ENCODE measurements at places on chromosomes 13 and 19.

DNA sequence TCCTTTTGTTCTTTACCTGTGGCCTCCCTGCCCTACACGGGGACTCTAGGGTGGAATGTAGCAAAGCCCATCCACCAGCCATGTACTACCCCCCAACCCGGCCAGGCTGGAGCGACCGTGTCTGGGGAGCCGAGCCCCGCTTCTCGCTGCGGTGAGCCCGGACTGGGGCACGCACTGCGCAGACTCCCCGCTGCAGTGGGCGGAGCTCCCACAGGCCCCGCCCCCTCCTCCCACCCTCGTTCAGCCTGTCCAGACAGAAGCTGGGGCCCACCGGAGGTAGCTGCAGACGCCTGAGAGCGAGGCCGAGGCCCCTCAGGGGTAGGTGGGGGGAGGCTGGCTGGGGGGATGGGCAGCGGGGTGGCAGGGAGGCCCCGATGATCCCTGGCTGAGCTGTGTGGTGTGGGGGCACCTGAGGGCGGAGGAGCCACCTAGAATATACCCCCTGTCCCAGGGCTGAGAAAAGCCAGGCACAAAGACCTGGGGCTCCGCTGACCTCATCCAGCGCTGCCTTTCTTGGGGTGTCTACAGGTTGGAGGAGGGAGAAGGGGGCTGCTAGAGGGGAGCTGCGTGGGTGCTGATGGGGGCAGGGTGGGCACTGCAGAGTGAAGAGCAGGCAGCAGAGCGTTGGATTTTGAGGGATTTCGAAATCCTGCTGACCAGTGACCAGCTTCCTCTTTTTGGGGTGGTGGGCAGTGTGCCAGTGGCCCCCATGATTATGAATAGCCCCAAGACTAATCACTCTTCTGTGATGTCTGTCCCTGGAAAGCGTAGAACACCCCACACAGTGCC, 17.3 kb downstream of the PLD3 start:
- DNase-seq: no peak

- DNase-seq: no peak
These were observed 338.9 kb downstream of the TEX29 start for GRCh38 chr13:111659219-111659775.

GRCh38 chr13:36353001-36353400, 6.8 kb upstream of the SPART start:
- DNase-seq: no peak

DNA sequence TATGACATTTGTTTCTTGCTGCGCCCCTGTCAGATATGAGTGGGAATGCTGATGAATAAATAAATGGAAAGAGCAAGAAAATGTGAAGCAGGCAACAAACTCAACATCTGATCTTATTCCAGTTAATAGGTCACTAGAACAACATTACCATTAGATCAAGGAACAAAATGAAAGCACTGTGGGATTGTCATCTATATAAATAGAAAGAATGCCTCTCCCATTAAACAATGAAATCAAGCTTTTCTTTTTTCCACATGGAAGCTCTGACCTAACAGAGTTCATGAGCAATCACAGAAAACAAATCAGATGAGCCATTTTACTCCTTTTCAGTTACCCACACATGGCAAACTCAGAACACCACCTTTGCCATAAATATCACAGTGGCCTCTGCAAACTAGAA, 354.8 kb downstream of the SUCLA2 start:
- DNase-seq: no peak

DNA sequence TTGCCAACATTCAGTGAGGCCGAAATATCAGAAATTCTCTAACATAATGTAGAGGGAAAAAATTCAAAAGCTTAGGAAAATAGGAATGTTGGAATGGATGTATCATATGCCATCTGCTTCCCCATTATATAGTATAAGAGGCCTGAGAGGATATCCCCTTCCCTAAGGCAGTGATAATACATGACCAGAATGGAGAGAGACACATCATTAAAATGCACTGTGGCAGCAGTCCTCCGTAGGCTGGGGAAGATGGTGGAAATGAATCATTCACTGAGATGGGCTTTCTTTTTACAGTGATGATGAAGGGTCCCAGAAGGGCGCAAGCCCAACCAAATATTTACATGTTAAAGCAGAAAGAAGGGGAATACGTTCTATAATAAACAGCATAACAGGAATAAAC, 799.1 kb upstream of the SPRY2 start:
- DNase-seq: no peak

DNA sequence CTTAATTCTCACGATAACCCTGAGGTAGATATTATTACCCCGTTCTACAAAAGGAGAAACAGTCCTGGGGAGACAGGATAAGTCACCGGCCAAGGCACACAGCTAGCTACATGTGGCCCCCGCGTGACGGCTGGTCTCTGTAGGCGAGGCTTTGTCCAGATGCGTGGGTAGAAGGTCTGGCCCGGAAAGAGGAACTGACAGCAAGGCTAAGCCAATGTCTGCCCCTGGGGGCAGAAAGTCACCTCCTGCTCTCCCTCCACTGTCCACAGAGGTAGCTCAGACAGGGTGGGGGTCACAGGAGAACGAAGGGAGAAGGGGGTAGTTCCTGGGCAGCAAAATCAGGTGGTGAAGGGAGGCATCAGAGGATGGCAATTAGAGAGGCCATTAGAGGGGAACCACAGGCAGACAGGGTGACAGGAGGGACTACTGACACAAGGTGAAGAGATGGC, 1.8 kb downstream of the APOC4 start:
- no peak for DNase-seq

DNA sequence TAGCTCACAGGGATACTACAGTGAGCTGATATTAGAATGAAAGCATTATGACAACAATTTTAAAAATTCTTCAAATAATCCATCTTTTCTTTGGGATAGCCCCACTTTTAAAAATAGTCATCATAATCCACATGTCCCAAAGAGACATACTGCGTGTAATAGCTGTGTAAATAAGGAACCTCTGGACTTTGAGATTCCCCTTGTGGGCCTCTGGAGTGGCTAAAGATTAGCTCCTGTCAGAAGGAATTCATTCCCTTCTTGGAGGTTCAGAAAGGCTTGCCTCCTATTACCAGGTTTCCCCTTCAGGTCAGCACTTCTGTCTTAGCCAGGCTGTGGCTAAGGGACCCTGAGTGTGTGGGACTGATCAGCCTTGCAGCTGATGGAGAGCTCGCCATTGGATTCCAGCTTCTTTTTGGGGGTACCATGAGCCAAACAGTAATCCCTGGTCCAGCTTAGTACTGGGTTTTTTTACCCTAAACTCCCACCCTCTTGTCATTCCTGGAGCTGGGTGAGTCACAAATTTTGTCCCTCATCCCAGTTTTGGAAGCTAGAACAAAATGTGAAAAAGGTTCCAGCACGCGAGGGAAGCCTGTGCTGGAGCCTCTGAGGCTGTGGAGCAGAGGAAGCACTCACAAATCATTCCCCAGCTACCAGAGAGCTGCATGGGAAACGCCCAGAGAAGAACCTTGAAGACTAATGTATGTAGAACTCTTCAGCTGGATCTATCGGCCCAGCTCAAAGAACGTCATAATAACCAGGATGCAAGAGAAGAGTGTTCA, 96.7 kb downstream of the RNASEH2B start:
- no peak for DNase-seq

- DNase-seq: no peak
These were observed 209.1 kb upstream of the STARD13 start for GRCh38 chr13:33494596-33495204.

GRCh38 chr13:109198585-109198984, 569.2 kb downstream of the MYO16 start:
- DNase-seq: no peak

GRCh38 chr13:89457977-89458376, 1786.8 kb downstream of the SLITRK5 start:
- no peak for DNase-seq

DNA sequence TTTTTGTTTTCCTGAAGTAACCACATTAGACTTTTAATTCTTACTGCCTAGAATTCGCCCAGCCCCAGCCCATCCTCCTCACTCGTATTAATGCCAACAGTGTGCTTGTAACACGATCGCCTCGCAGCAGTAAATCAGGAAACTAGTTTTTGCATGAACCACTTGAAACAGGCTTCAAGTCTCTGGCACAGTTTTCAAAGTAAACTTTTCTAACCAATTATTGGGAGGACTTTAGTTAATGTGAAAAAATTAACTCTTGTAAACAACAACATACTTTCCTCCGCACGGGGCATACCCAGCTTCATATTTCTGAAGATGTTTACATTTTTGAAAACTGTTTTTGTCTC, 39.2 kb downstream of the TNFRSF19 start:
- DNase-seq: peak; percentile 15

GRCh38 chr13:31242367-31242766, 42.6 kb downstream of the B3GLCT start:
- no peak for DNase-seq

- DNase-seq: no peak
These were observed 4.6 kb downstream of the RGL3 start for GRCh38 chr19:11414544-11414943.

GRCh38 chr19:9986787-9987281, 23.5 kb downstream of the COL5A3 start:
- DNase-seq: no peak

DNA sequence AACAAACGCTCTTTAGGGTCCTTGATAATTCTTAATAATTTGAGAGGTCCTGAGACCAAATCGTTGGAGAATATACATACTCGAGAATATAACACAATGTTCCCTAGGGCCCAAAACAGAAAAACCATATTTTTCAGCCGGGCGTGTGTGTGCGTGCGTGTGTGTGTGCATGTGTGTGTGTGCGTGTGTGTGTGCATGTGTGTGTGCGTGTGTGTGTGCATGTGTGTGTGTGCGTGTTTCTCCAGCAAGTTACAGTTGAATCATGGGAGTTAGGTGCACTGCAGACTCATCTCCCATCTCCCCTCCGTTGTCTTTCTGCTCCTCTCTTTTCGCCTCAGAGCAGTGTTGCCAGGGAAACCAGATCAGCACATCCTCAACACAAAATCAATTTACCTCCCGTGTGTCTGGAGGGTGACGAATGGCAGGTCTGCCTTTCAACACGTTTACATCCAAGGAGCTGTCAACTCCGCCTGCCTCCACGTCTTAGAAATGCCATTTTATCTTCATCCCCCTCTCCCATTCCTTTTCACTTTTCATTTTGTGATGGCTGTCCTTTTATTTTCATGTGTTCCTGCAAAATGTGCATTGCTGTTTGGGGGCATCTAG, 8.3 kb upstream of the PNMA8B start:
- no peak for DNase-seq

GRCh38 chr19:19748249-19748938, 15.5 kb upstream of the ZNF14 start:
- no peak for DNase-seq

- DNase-seq: peak; percentile 73
These were observed at the start of gene BTBD2 for GRCh38 chr19:2015608-2015950. BTBD2 (minus strand) TSS chr19:2015714; CDS start chr19:2015703, 11 bp downstream.

- DNase-seq: no peak
These were observed 961 bp upstream of the URI1 start for GRCh38 chr19:29940971-29941585.

GRCh38 chr19:8174706-8175105, 25.3 kb upstream of the FBN3 start:
- no peak for DNase-seq

GRCh38 chr13:27170516-27171243, 931 bp downstream of the USP12 start:
- DNase-seq: peak; percentile 29

DNA sequence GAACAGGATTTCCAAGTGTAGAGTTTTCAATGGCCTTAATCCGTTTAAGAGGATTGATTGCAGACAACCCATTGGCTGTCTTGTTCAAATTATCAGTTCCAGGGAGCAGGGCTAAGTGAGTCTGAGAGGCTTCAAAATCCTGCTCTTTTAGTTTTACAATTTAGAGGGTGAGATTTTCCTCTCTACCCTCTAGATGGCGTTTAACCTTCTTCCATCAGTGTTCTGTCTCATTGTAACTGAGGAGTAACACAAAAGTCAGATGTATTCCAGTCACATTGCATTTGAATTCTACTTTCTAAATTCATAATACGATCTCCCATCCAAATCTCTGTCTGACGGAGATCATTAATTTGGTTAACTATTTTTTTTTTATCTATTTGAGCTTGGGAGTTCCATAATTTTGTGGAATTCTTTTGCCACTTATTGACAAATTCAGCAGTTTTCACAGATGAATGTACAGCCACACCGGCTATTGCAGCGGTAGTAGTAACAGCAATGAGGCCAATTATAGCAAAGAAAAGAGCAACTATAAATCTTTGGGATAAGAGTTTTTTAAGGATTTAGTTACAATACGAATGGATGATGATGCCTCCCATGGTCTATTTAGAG, 7.8 kb upstream of the C19orf84 start:
- DNase-seq: peak; percentile 8

DNA sequence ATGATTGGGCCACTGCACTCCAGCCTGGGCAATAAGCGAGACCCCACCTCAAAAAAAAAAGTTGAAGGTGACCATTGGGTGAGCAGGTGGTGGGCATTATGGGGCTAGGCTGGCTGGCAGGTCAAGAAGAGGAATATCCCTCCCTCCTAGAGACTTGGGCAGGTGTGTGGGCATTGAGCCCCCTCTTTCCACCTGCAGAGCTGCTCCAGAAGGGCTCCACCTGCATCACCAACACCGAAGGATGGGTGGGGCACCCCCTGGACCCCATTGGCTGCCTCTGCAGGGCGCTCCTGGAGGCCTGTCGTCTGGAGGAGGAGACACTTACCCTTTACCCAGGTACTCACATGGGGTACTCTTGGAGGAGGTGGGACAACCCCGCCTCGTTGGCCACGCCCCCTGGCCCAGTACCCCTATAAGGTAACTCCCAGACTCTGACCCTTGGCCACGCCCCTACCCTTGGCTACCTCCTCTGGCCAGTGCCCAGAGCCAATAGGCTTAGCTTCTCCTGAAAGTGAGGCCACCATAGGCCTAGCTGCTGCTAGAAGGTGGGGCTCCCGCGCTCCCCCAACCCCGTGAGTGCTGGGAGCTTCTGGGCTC, 21.9 kb downstream of the ZSWIM4 start:
- no peak for DNase-seq

DNA sequence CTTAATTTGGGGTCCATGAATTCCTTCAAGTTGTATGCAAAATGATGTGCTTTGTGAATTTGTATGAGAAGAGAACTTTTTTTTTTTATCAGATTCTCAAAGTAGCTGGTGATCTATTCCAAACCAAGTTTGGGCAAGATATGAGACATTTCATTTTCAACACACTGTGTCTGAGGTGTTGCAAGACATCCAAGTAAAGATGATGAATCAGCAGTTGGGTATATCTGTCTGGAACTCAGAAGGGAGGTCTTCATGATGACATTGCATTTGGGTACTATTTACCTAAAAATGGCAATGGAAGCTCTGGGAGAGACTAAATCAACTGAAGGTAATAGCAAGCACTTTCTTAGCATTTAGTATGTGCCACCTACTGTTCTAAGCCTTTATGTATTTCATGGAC, 2.8 kb downstream of the FAM124A start:
- DNase-seq: no peak

DNA sequence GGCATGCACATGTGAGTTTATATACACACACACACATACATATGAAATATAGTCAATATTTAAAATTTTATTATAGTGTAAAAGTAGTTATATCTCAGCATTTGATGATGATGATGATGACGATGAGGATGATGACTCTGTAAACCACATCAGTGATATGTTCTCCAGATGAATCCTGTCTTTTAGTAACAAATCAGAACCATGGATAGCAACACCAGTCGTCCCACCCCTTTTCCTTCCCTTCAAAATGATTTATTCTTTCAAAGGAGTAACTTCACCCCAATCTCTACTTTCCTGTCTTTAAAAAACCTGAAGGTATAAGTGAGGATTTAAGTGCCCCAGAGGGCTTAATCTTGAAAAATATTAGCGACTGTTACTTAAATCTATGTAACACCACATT, 74.1 kb downstream of the DCLK1 start:
- DNase-seq: no peak

All from NCI-H446 (cell line).